ENCODE measurements at places on chromosomes 12 and 14.
A peak's percentile ranks its signal among the peaks of the same experiment; 100 is the strongest.

DNA sequence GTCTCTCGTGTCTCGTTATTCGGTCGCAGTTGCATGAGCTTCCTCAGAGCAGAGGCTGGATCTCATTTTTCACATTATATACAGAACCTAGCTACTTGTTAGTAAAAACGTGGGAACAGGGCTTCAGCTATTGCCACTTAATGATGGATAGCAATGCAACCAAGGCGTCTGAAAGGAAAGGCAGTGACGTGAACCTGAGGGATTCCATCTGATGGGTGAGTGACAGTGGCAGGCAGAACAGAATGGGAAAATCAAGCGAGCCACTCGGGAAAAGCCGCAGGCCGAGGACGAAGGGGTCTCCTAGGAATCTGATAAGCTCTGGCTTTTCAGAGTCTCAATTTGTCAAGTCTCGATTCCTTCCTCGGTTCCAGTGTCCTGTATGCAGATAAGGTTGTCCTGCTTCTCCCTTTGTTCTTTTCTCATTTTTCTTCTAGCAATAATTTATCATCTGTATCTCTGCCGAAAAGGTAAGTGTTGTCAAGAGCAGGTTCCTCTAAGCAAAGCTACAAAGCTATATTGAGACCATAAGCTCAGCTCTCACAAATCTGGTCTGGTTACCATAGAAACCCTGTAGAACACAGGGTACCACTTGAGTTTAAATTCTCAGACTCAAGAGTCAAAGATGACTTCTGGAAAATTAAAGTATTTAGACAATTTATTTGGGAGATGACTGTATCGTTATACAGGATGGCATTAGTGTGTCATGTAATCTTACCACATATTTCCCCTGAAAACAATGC lies 416.6 kb downstream of the GLT1D1 start:
- no peak for DNase-seq

GRCh38 chr12:88805286-88805685 lies 225.0 kb upstream of the KITLG start:
- no peak for DNase-seq

DNA sequence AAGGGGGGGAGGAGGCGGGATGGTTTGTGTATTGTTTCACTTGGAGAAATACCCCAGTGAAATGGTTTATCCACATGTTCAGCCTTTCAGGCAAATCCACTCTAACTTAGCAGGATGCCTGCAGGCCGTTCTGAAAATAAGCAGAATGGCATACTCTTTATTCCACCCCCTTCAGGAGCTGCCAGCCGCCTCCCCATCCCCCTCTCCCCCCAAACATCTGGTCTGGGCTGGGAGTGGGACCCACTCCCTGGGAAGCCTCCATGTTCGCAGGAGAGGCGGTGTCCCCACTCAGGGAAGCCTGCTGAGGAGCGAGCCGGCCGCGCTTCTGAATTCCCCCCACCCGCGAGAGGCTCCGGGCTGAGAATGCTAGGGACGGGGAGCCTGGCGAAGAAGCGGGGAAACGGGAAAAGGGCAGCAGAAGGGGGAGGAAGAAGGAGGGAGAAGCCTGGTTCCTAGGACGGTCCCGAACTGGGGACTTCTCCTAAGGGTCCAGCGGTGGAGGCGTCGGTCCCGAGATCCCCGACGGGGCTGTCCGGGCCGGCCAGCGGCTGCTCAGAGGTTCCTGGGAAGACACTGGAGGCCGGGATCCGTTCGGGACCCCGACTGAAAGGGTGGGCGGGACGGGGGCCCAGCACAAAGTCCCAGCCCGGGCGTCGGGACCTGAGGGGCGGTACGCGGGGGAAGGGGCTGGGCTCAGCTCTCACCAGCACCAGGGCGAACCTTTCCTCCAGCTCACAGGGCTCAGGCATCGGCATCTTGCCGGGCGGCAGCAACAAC lies 666 bp downstream of the FMNL3 start:
- no peak for DNase-seq

DNA sequence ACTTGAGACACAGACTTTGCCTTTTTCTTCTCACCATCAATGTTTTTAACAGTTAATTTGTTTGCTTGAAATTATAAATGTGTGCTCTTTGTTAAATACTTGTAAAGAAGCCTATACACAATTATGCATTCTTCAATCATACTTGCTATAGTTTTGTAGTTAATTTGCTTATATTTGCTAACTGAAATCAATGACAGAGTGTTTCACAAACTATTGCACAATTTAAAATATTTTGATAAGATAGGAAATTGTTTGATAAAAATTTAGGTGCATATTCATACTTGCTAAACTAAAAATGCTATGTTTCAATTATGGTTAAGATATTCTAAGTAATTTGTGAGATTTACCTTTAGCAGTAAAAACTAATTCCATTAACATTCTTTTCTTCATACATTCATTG lies 13.7 kb upstream of the OR4K5 start:
- DNase-seq, result no peak

DNA sequence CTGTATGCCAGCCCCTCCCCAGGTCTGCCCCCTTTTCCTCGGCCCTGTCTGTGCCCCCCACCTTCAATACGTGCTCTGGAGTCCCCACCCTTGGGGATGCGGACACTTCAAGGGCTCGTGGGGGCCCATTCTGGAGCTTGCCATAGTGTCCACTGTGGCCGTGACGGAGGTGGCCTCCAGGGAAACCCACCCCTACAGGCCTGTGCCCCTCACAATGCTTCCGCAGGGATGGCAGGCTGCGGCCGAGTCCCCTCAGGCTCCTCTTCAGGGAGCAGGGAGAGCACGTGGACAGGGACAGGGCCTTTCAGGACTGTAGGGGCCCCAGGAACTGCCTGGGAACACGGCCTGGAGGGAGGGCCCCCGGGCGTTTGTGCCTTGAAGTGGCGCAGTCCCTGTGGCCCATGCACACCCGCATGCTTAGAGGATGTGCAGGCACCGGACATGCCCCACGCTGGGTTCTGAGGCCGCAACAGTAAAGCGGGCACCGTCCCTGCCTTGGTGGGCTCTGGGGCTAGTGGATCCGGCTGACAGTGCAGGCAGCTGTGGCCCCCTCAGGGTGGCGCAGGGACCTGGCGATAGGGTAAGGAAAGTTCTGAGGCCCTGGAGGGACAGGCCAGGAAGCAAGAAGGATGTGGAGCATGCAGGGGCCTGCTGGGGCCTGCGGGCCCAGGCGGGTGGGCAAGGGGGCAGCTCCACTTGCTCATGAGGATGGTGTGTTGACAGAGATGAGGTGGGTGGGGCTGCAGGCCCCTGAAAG lies 209.0 kb upstream of the RTL1 start:
- no peak for DNase-seq

- no peak for DNase-seq
These were observed 14.9 kb downstream of the AREL1 start for GRCh38 chr14:74697976-74698375.

DNA sequence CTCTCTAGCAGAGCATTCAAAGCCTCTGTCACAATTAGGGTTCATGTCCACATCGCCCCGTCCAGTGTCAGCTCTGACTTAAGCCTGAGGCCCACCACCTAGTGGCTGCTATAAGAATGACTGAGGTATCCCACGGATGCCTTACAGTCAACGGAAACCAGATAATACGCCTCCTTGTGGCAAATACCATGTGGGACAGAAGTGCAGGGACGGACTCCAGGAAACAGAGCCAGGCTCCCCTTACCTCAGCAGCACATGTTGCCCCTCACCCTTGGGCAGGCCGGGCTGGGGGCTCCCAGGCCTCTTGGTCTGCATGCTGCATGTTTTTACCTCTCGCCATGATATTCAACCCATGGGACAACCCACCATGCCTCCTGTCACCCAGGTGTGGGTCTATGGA lies 86.3 kb downstream of the VWF start:
- peak; percentile 68 for DNase-seq

DNA sequence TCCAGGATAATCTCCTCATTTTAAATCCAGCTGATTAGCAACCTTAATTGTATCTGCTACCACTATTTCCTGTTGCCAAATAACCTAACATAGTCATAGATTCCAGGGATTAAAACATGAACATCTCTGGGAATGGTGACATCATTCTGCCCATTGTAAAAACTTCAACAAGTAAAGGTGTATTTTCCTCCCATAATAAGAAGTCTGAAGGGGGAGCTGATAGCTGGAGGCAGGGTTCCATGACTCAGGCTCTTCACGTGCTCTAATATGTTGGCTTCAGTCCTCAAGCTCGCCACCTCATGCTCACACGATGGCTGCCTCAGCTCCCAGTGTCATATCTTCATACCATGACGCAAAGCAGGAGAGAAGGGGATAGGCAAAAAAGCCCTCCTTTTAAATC lies 172.0 kb upstream of the VASH1 start:
- no peak for DNase-seq

- no peak for DNase-seq
These were observed 101.6 kb downstream of the PELI2 start for GRCh38 chr14:56219666-56220413.

DNA sequence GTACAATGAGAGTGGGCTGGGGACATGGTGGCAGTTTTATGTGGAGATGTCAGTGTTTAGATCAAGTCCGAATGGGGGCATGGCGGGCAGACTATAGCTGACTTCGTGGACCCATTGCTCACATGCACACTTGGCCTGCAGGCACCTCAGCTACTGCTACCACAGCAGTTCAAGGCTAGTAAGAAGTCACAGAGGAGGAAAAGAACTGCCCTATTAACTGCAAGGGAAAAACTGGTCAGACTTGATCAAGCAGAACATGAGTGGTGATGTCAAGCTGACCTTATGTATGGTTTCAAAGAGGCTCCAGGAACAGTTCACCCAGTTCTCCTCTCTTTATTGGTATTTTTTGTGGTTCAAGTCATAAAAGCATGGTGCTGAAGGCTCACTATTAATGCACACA lies 30.2 kb upstream of the FRS2 start:
- DNase-seq, result no peak

DNA sequence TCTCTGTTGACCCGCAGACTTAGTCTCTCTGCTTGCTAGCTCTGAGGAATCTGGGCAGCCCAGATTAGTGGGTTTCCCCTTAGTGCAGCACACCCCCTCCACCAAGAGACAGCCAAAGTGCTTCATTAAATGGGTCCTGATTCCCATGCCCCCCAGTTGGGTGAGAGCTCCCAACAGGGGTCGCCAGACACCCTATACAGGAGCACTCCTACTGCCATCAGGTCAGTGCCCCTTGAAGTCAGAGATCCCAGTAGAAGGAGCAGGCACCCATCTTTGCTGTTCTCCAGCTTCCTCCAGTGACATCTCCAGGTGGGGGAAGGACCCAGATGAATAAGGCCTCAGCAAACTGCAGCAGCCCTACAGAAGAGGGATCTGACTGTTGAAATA lies 36.7 kb upstream of the C14orf132 start:
- no peak for DNase-seq

- peak; percentile 91 for DNase-seq
These were observed 7.3 kb downstream of the STAC3 start for GRCh38 chr12:57243521-57244311.

GRCh38 chr12:81255456-81255855 lies 177.6 kb downstream of the ACSS3 start:
- no peak for DNase-seq

DNA sequence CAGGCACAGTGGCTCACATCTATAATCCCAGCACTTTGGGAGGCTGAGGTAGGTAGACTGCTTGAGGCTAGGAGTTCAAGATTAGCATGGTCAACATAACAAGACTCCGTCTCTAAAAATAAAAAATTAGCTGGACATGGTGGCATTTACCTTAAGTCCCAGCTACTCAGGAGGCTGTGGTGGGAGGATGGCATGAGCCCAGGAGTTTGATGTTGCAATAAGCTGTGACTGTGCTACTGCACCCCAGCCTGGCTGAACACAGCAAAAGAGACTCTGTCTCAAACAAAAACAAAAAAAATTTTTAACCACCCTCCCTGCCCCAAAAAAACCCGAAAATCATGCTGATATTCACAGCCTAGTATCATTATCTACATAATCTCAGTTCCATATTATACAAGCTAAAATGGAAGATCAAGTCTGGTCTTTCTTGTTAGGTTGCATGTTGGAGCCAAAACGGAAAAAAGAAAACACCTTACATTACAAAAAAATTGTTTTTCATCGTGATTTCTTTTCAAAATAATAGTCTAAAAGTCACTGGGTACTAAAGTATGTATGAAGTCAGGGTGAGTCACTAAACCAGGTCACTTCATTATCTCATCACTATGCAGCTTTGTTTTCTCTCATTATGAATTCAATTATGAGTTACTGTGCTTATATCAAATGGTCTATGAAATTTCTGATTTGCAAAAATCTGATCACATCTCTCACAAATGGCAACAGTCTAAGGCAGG lies 13.8 kb downstream of the GXYLT1 start:
- DNase-seq, result no peak

GRCh38 chr12:94208622-94208966 lies 60.2 kb downstream of the PLXNC1 start:
- DNase-seq, result peak; percentile 74

- DNase-seq, result no peak
These were observed 790.7 kb downstream of the C12orf50 start for GRCh38 chr12:87238466-87238865.

- DNase-seq, result no peak
These were observed 516 bp downstream of the NINJ2 start for GRCh38 chr12:662566-663292.

DNA sequence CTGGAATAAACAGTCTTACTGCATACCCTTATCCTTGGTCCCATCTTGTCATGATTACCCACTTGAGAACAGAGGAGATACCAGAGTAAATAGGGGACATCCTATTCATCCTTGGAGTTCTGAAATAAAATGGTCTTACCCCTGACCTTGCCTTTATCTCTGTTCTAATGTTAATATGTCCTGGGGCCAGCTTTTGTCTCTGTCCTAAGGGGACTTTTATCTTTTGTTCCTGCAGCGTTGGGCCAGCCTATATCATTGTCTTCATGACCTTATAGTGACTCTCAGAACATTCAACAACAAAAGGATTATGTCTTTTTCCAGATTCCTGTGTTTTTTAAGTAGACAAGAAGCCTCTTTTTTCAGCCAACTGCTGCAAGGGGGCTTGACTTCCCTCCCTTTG lies 1057.5 kb downstream of the LRFN5 start:
- no peak for DNase-seq

DNA sequence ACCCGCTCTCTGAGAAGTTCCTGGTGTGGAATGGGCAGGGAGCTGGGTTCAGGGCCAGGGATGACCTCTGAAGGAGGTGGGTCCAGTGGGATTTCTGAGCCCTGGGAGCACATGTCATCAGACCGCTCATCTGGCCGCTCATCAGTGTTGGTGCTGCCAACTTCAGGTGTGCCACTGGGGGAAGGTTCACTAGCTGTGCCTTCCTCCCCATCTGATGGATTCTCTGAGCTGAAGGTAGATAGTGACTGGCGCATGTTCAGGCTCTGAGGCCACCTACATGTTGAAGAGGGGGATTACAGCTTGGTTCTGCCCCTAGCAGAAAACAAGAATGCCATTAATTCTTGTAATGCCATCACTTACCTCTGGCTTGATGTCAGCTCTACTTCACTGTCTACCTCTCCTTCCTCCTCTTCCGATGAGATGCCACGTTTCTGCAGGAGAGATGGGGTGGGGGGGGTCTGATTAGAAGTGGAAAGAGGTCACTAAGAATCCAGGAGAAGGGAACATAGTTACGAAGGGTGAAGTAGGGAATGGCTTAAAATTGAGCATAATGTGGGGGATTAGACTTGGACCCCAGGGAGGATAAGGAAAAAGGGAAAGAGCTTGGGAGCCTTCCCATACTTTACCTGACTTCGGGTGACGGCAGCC lies 17.2 kb downstream of the MAP3K12 start:
- DNase-seq, result no peak

GRCh38 chr12:6554168-6555017 lies 1.4 kb downstream of the IFFO1 start:
- peak; percentile 65 for DNase-seq
